T47D (cell line): ENCODE measurements at places on chromosomes 3 and 15.

DNA sequence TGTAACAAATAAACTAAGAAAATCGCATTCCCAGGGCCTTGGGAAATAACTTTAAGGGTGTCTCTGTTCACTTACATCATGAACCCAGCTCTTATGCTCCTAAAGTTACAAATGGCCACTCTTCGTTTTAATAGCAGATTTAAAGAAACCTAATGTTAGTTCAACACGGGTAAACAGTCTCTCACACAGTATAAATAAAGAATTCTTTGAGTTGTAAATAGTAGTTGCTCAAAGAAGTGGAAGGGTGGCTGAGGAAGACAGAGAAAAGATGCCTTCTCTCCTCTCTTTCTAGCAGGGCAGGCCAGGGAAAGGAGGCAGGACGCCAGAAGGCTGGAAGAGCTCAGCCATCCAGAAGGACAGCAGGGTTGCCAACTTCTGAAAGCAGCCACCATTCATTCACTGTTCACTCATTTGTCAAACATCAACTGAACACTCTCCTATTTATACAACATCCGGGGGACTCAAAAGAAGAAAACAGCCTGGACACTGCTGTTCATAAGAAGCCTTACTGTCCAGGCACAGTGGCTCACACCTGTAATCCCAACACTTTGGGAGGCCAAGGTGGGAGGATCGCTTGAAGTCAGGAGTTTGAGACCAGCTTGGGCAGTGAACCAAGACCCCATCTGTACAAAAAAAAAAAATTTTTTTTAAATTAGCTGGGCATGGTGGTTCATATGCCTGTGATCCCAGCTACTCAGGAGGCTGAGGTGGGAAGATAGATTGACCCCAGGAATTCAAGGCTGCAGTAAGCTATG lies 47.3 kb downstream of the WWTR1 start:
- DNase-seq: no peak

DNA sequence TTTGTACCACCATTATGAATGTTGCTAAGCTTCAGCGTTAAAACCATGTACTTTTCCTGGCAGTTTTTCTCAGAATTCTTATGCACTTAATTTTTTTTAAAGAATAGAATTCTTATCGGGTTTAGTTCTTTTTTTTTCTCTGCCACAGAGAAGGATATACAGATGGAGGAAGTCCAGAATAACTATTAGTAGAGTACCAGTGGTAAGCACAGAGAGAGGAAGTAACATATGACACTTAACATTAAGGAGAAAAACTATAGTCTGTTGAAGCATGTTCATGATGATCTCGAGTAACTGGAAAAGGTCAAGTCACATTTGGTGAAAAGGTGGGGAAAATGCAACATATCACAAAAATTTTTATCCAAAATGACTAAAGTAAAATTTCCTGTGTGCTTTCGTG lies 68.9 kb downstream of the RNF13 start:
- DNase-seq: no peak

- no peak for DNase-seq
Measured at GRCh38 chr15:42595626-42596240, 20.3 kb downstream of the STARD9 start.

GRCh38 chr3:89957451-89957850 lies 850.0 kb downstream of the EPHA3 start:
- DNase-seq: no peak
